ENCODE measurements at places on chromosomes 16 and 17. TPM values are rescaled to one million over a fixed set of nuclear protein-coding genes. Genes with fewer than 3 reads are reported as not detected.

GRCh38 chr17:70886648-70887047 lies 717.3 kb downstream of the KCNJ2 start:
- no peaks in the 10 kb centered on the region for H3K27me3 ChIP-seq
- DNase-seq, result no peak
- no peaks in the 10 kb centered on the region for H3K36me3 ChIP-seq
- H3K4me1 ChIP-seq, result peaks cover 5% of the 10 kb centered on the region
- H3K27ac ChIP-seq, result no peak overlapping the region
- no peak overlapping the region for H3K4me3 ChIP-seq

DNA sequence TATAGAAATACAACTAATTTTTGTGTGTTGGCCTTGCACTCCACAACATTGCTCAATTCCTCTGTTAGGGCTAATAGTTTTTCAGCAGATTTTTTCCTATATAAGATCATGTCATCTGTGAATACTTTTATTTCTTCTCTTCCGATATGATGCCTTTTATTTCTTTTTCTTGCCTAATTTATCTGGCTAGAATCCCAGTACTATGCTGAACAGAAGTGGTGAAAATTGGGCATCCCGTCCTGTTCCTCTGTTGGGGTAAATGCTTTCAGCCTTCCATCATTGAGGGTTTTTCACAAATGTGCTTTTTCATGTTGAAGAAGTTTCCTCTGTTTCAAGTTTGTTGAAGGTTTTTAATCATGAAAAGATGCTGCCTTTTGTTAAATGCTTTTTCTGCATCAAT lies 22.7 kb upstream of the TNFRSF13B start:
- no peaks in the 10 kb centered on the region for H3K27me3 ChIP-seq
- H3K27ac ChIP-seq, result no peak overlapping the region
- H3K36me3 ChIP-seq, result no peaks in the 10 kb centered on the region
- DNase-seq, result no peak
- H3K4me1 ChIP-seq, result no peaks in the 10 kb centered on the region
- H3K4me3 ChIP-seq, result no peak overlapping the region

DNA sequence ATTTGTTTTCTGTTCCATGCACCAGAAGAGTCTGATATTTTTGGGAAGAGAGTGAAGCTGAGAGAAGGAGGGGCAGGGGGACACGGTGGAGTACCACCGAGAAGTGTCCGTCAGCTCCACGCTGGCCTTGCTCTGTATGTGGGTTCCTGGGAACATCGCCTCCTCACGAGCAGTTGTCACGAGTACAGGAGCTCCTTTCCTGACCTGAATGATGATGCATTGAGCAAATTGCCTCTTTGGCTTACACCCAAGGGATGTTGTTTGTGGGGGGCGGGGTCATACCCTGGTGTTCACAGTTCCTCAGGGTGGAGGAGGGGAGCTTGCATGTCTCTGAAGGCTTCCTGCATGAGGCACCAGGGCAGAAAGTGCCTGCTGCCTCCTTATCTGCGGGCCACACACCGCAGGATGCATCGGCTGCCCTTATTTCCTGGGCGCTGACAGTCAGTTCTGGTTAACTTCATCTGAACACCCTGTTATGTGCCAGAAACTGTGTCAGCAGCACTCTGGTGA lies 36.2 kb downstream of the RGS9 start:
- H3K27me3 ChIP-seq, result no peaks in the 10 kb centered on the region
- DNase-seq, result peak; percentile 24
- no peak overlapping the region for H3K27ac ChIP-seq

DNA sequence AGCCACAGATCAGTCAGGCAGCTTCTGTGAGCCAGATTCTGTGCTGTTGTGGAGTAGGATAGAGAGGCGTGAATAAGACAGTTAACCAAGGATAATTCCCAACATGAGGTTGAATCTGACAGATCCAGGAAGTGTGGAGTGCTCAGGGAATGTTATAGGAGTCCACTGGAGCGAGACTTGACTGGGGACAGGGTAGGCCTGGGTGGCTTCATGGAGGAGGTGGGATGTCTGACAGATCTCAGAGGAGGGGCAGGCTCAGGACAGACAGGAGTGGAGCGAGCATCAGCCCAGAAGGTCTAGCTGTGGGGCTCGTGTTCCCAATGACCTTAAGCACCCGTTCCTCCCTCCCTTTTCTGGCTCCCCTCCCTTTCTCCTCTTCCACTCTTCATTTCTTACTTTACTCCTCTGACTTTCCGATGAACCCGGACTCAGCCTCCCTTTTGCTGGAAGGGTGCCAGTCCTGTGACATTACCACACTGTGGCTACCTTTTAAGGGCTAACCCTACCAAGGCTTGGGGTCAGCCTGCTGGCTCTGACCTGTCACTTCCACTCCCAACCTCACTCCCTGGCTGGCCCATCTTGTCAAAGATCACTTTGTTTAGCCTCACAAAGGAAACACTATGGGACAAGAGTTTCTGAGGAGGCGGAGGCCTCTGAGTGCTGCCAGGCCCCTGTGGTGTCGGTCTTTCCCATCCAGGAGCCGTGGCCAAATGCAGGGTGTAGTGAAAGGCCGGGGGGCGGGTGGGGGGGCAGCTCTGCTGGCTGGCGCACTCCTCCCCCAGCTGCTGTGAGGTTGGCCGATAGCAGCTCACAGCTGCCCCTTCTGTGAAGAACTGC lies 28.5 kb upstream of the EFCAB13 start:
- no peak overlapping the region for H3K4me3 ChIP-seq
- H3K4me1 ChIP-seq, result peaks cover 5% of the 10 kb centered on the region
- H3K27ac ChIP-seq, result no peak overlapping the region

DNA sequence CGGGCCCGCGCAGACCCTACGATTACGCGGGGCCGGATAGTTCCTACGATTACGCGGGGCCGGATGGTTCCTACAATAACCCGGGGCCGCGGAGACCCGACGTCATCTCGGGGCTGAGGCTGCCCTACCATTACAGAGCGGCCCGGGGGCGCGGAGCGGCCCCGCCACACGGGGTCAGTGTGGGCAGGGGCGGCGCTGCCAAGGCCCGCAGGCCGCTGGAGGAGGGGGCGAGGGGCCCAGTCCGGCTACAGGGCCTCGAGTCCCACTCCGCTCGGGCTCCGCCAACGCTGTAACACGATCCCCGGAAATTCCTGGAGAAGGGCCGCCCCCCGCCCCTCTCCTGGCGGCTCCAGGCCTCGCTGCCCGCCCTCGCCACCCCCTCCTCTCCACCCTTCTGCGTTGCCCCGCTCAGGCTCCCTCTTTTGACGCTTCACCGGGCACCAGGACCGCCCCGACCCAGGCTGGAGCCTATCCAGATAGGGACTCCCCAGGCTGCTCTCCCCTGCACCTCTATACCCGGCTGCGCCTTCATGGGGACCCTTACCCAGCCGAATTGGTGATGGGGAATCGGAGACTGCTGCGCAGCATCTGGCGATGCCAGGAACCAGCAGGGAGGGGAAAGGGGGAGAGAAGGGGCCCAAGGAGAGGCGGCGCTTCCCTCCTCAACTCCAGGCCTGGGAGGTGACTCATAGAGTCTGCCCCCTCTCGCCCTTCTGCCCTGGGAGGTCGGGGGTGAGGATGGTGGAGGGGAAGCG lies at the start of gene RAB34:
RAB34 (minus strand) TSS at position 291 of the 755 bp plus-strand sequence. CDS start 602 bp downstream, outside the sequence.
- peak within 1 kb of the TSS; percentile 98 for H3K4me3 ChIP-seq
- peak within 1 kb of the TSS; percentile 98 for H3K27ac ChIP-seq
- H3K4me1 ChIP-seq, result peaks cover 33% of the 10 kb centered on the region
- H3K36me3 ChIP-seq, result peaks cover 36% of the 10 kb centered on the region

DNA sequence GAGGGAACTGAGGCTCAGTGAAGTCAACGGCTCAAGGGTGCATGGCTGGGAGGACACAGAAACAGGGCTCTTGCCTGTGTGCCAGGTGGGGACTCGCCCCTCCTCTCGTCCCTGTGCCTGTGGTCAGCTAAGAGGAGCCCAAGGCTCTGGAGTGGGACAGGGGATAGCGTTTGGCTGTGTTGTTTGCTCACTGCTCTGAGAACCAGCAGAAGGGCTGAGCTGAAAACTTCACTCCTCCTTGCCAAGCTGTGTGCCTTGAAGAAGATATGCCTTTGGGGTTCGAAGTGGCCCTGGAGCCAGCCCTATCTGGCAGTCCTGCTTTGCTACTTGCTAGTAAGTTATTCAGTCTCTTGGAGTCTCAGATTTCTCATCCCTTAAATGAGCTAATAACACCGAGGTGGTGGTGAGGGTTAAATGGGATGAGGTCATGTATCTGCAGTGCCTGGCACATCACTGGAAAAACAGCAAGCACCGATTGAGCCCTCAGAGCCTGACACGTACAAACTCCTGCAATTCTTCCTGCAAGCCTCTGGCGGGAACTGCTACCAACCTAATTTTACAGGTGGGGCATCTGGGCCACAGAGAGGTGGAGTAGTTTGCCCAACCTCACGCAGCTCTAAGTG lies 17.7 kb downstream of the FOXL1 start:
- H3K4me3 ChIP-seq, result no peak overlapping the region
- H3K4me1 ChIP-seq, result no peaks in the 10 kb centered on the region
- H3K27ac ChIP-seq, result no peak overlapping the region
- H3K27me3 ChIP-seq, result no peaks in the 10 kb centered on the region

GRCh38 chr16:11389083-11389482 lies 43.8 kb downstream of the RMI2 start:
- H3K4me3 ChIP-seq, result no peak overlapping the region
- H3K4me1 ChIP-seq, result peaks cover 12% of the 10 kb centered on the region
- H3K27me3 ChIP-seq, result no peaks in the 10 kb centered on the region
- no peak overlapping the region for H3K27ac ChIP-seq
- H3K36me3 ChIP-seq, result no peaks in the 10 kb centered on the region
- DNase-seq, result no peak

The SLC52A1 gene
- total RNA-seq, result 1.3 TPM

The RAB34 gene
- 394 TPM for total RNA-seq

The C1QL1 gene
- 14.4 TPM for total RNA-seq

The SLC47A2 gene
- not detected for total RNA-seq

The KRTAP17-1 gene
- total RNA-seq, result not detected

All from GM23338 (cell line).